ENCODE measurements at places on chromosomes 3 and 15. TPM values are rescaled to one million over a fixed set of nuclear protein-coding genes. Genes with fewer than 3 reads are reported as not detected.

DNA sequence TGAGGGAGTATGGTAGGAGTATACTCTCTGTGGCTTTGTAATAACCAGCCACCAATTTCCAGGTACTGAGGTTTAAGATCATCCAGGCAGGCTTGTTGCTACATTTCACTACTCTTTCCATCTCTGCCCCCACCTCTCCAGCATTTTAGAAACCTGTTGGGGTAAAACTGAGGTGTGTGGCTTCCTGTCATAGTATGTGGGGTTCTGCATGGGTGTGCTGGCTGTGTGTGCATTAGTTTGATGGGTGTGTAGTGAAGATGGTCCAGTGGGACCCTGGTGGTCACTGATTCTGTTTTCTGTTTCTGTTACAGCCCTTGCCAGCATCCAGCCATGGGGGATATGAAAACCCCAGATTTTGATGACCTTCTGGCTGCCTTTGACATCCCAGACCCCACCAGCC lies 34.0 kb downstream of the ZNF592 start:
- no peak for DNase-seq
- H3K27me3 ChIP-seq, result no peaks in the 10 kb centered on the region
- peaks cover 22% of the 10 kb centered on the region for H3K36me3 ChIP-seq
- no peak overlapping the region for H3K4me3 ChIP-seq
- H3K27ac ChIP-seq, result no peak overlapping the region

TICRR gene
- 11.0 TPM for total RNA-seq

PAQR5 gene
- total RNA-seq, result 0.39 TPM

ZNF80 gene
- total RNA-seq, result not detected

PEX5L gene
- total RNA-seq, result 0.35 TPM

CHDH gene
- 36.1 TPM for total RNA-seq

DNA sequence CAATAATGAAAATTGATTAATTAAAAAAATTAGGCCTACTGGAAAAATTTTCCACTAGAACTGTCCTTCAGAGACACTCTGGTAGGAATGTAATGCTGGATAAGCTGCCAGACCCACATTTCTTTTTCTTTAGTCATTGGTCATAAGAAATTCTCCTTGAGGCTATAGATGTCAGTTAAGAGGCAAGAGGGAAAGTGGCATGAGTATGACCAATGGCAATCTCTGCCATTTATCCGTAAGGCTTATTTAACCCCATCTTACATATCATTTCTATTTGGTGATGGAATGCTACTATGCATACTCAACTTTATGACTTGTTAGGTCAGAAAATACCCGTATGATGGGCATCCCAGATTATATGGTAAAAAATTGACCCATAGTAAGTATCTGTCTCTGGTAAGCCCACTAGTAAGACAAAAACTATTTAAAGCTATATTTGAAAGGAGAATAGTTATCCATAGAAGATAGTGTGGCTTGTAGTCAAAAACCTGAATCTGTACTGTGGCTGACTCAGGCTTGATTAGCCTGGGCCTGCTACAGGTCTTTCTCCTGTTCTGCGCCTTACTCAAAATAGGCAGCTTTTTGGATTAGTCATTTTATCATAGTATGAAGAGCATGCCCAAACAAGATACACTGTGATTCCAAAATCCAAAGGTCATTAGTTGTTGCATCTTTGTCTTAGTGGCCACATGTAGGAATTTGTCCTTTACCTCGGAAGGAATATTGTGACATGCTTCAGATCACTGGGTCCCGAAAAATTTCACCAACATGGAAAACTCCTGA lies 314.7 kb downstream of the PYDC2 start:
- no peak for DNase-seq
- H3K4me1 ChIP-seq, result no peaks in the 10 kb centered on the region
- no peaks in the 10 kb centered on the region for H3K27me3 ChIP-seq
- H3K27ac ChIP-seq, result no peak overlapping the region

GRCh38 chr3:169383770-169384169 lies 279.7 kb downstream of the MECOM start:
- no peaks in the 10 kb centered on the region for H3K4me1 ChIP-seq
- H3K4me3 ChIP-seq, result no peak overlapping the region
- no peak overlapping the region for H3K27ac ChIP-seq
- peak; percentile 47 for DNase-seq
- no peaks in the 10 kb centered on the region for H3K27me3 ChIP-seq

NLGN1 gene
- total RNA-seq, result 10.9 TPM

DNA sequence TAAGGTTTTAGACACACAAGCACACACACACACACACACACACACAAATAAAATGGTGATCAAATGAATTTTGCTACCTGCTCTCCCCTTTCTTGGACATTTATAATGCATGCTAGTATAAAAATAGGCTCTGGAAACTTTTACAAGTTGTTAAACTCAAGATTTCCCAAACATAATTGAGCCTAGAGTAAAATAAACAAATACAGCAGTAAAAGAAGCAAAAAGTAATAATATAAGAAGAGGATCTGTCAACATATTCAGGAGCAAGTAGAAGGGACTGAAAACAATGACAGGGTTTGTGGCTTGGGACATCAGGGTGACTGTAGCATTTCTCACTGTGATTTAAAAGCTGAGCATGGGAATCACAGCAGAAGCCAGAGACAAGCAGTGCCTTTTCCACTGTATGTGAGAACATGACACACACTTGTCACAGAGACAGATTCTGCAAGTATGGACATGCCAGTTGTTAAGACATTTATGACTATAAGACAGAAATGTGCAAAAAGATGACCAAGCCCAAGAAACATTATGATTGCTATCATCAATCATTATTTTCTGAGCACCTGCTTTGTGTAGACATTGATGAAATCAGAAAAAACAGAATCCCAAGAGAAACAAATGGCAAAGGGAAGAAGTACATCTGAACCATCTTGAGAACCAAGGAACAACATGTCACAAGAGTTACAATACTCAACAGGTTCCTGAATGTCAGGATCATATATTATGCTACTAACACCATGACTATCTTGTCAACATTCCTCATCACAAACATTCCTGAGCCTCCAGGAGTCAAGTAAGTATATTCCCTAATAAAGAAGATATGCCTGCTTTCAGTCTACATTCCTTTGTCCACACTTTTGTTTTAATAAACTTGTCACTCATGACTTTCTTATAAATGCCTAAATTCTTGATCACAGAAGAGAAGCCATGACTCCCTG lies 7.1 kb downstream of the THRB start:
- H3K36me3 ChIP-seq, result no peaks in the 10 kb centered on the region
- no peaks in the 10 kb centered on the region for H3K4me1 ChIP-seq
- no peak overlapping the region for H3K4me3 ChIP-seq
- H3K27me3 ChIP-seq, result peaks cover 45% of the 10 kb centered on the region
- H3K27ac ChIP-seq, result no peak overlapping the region
- no peak for DNase-seq

IMPG2 gene
- total RNA-seq, result 0.49 TPM

TMEM108 gene
- total RNA-seq, result 0.49 TPM

- no peaks in the 10 kb centered on the region for H3K36me3 ChIP-seq
- H3K4me1 ChIP-seq, result no peaks in the 10 kb centered on the region
- no peak for DNase-seq
- no peaks in the 10 kb centered on the region for H3K27me3 ChIP-seq
- no peak overlapping the region for H3K27ac ChIP-seq
Measured at GRCh38 chr3:13702286-13702685, 153.4 kb downstream of the FBLN2 start.

STAB1 gene
- 2.2 TPM for total RNA-seq

- H3K4me1 ChIP-seq, result no peaks in the 10 kb centered on the region
- DNase-seq, result no peak
- H3K36me3 ChIP-seq, result no peaks in the 10 kb centered on the region
- no peak overlapping the region for H3K4me3 ChIP-seq
- no peak overlapping the region for H3K27ac ChIP-seq
Measured at GRCh38 chr3:11914041-11914440, 67.4 kb upstream of the TAMM41 start.

GRCh38 chr3:45990181-45990580 lies 5.4 kb downstream of the FYCO1 start:
- H3K27me3 ChIP-seq, result no peaks in the 10 kb centered on the region
- peaks cover 95% of the 10 kb centered on the region for H3K4me1 ChIP-seq
- peak overlapping the region; percentile 57 for H3K27ac ChIP-seq
- no peaks in the 10 kb centered on the region for H3K36me3 ChIP-seq
- no peak for DNase-seq

- H3K4me1 ChIP-seq, result no peaks in the 10 kb centered on the region
- no peak overlapping the region for H3K4me3 ChIP-seq
- DNase-seq, result no peak
- no peak overlapping the region for H3K27ac ChIP-seq
Measured at GRCh38 chr3:60657972-60658371, 593.3 kb downstream of the FHIT start.

DNA sequence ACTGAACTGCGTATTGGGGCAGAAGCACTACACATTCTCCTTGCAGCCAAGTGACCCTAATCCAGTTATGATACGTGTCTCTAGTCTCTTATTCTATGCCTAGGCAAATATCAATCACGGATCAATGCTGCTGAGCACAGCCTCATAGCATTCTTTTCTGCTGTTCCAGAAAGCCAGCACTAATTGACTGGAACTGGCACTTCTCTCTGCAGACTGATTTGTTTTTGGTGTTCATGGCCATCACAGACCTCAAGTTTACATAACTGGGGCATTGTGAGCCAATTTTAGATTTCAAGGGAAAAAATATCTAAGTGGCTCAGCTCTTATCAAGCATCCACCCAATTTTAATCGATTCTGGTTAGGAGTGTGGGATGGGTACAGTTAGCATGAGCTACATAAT lies 37.9 kb downstream of the GLDN start:
- H3K27me3 ChIP-seq, result no peaks in the 10 kb centered on the region
- no peak overlapping the region for H3K27ac ChIP-seq
- no peak for DNase-seq
- peaks cover 15% of the 10 kb centered on the region for H3K4me1 ChIP-seq
- H3K4me3 ChIP-seq, result no peak overlapping the region

GRCh38 chr3:114351123-114351821 lies 57.4 kb downstream of the TIGIT start:
- H3K27me3 ChIP-seq, result no peaks in the 10 kb centered on the region
- H3K4me3 ChIP-seq, result no peak overlapping the region
- DNase-seq, result no peak
- H3K36me3 ChIP-seq, result peaks cover 11% of the 10 kb centered on the region

CCR8 gene
- not detected for total RNA-seq

- H3K27me3 ChIP-seq, result no peaks in the 10 kb centered on the region
- no peak overlapping the region for H3K27ac ChIP-seq
- no peaks in the 10 kb centered on the region for H3K4me1 ChIP-seq
Measured at GRCh38 chr3:17640466-17640865, 102.0 kb downstream of the TBC1D5 start.

VPS33B gene
- total RNA-seq, result 5.2 TPM
